Calu3 (cell line): ENCODE measurements at places on chromosomes 3 and 15. TPM values are rescaled to one million over a fixed set of nuclear protein-coding genes. Genes with fewer than 3 reads are reported as not detected.

DNA sequence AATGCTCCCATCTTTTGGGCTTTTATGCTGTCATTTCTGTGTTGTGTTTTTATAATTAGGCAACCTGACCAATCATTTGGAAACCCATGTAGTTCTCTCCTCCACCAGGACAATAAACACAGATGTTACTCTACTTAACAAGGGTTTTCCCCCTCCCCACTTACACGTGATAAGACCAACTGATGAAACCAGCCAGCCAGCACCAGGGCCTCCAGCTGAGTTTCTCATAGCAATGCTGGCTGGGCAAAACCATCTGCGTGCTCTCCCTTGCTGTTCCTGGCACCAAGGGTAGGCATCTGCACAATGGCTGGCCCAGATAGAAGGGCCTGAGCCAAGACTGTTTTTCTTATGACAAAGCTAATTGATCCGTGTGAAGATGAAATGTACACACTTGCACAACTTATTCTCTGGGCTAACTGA is 310.4 kb downstream of the PLCL2 start:
- no peak overlapping the region for H3K27ac ChIP-seq
- no peak overlapping the region for H3K4me3 ChIP-seq
- no peak for DNase-seq
- H3K4me1 ChIP-seq: no peaks in the 10 kb centered on the region

DNA sequence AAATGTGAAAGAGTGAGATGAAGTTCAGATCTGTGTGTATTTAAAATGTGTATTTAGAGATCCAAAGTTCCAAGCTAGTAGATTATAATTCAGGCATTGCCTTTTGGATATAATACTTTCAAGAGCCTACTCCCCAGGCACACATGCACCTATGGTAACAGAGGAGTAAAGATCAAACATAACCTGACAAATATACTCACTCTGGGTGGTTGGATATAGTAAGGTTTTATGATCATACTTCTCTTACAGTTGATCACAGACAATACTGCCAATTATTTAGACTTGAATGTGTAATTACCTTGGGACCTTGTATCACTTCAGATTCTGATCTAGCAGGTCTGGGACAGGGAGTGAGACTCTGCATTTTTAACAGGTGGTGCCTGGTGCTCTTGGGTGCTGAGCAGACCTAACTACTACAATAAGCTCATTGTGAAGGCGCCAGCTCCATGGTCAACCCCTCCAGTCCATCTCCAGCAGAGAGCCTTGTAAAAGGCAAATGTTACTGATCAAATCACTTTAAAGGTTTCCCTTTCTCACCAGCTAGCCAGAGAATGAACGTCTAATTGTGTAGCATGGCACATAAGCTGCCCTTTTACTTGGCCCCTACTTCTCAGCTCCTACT is 55.5 kb downstream of the NBEAL2 start:
- no peak overlapping the region for H3K4me3 ChIP-seq
- peaks cover 29% of the 10 kb centered on the region for H3K36me3 ChIP-seq
- no peaks in the 10 kb centered on the region for H3K27me3 ChIP-seq
- no peaks in the 10 kb centered on the region for H3K4me1 ChIP-seq

Gene DUSP7
- 7.7 and 7.9 TPM in 2 replicates for total RNA-seq

GRCh38 chr3:65785065-65785645 is 253.6 kb downstream of the MAGI1 start:
- H3K27ac ChIP-seq: no peak overlapping the region
- peaks cover 24% of the 10 kb centered on the region for H3K4me1 ChIP-seq
- no peak overlapping the region for H3K4me3 ChIP-seq

Gene ROBO1
- total RNA-seq: 29.6 and 33.9 TPM in 2 replicates

Gene ZNF80
- not detected in 2 replicates for total RNA-seq
